ENCODE measurements at places on chromosomes 2 and 18.

GRCh38 chr18:31398191-31398590 is 21.6 kb downstream of the DSG4 start:
- no peak for DNase-seq

DNA sequence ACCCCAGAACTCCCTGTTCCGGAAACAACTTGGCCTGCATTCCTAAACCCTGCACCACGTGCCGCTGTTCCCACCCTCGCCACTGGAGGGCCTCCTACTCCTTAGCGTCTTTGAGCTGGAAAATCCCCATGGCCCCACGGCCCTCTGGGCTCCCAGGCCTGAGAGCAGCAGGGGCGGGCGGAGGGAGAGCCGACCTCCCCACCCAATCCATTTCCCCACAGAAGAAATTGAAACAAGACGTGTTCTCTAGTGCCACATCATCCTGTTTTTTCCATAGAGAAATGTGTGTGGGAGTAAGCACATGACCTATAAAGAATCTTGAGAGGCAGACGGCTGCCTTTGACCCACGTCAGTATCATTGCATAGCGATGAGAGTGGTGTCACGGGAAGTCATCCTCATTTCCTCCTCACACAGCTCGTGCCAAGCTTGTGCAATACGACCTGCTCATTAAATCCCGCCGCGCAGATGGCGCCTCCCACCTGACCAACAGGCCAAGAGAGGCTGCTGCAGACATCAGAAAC is 79.2 kb downstream of the LAMA1 start:
- DNase-seq = peak; percentile 89

DNA sequence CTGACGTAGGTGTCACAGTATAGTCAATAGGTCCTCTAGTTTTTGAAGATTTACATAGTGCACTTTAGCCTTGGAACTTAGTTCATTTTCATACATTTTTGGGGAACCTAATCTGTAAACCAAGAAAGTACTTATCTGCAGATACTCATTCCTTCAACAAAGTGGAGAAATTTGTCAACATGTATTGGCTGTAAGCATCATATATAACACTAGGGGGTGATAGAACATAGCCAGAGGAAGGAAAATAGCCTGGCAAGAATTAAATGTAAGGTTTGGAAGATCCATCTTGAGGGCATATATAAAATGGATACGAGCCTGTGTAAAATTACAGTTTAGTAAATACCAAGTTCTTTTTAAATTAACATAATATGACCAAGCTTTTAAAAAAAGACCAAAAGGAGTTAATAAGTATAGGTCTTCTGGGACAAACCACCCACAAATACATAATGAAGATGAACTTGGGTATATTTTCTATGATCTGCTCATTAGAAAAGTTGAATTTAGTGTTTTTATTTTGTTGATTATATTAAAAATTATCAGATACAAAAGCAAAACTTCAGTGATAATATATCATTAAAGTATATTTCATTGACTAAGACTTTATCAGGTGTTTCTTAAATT is 18.2 kb downstream of the RPL37A start:
- peak; percentile 60 for DNase-seq

DNA sequence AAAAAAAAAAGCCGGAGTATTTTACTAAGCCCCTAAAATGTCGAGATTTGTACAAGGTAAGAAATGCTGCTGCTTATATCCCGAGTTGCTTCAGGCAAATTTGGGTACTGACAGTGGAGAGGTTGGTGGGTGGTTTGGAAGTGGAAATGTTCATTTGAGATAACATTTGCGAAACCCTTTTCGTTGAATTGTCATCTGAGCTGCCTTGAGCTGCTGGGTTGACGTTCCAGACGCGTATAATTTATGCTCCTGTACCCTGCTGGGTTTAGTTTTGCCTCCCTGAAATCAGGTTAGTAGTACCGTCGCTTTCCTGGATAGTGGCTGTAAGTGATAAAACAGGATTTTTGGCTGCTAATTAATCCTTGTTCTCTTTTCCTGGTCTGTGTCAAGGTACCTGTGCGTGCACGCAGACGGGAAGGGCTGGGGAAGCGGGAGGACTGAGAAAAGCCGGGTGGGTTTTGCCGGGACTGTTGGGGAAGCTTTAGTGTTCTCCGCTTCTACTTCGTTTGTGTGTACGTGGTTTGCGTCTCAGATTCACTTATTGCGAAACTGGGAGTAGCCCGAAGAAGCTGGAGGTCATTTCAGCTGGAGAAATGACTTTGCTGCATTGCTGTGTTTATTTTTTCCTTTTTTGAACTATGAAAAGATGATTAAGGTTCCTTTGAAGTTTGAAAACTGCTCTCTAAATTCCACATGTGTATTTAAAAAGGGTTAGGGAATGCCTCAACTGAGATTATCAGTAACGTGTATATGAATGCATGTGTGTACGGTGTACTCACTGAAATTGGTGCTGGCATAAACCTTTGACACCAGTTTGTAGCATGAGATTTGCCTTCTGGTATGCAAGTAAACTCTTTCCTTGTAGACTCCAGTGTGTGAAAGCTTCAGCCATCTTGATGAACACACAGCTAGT is 709 bp downstream of the UGP2 start:
- DNase-seq = peak; percentile 45

GRCh38 chr2:240392084-240392947 is 43.1 kb upstream of the GPC1 start:
- DNase-seq = no peak

- peak; percentile 55 for DNase-seq
These were observed 55.2 kb downstream of the METTL4 start for GRCh38 chr18:2515908-2516625.

DNA sequence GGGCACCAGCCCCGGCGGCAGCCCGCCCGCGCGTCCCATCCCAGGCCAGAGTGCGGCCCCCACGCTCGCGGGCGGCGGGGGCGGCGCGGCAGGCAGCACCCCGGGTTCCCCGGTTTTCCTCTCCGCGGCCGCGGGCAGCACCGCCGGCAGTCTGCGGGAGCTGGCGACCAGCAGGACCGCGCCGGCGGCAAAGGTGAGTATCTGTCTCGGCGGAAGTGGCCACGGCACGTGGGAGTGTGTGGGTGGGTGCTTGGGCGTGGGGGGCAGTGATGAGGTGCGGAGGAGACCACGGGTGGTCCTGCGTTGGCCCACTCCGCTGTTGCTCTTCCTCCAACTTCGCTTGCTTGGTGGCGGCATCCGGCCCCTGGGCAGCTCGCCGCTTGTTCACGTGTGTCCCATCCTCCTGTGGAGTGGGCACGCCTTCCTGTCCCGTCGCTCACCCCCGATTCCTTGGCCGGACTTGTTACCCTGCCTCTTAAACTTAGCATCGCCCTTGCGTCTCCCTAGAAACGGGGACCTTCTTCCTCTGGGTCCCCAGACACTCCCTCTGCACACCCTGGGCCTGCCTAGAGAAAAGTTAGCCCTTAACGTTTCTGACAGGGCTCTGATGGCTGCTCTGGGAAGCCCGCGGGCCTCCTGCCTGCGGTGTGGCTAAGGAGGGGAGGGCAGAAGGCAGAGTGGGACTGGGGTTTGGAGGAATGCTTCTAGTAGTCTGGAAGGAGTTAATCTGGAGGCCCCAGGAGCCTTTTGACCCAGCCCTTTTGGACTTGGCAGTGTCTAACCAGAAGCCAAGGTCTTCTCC is 1.1 kb downstream of the SH3RF3 start:
- no peak for DNase-seq

- DNase-seq = no peak
These were observed 66.0 kb upstream of the ST3GAL5 start for GRCh38 chr2:85954590-85955458.

DNA sequence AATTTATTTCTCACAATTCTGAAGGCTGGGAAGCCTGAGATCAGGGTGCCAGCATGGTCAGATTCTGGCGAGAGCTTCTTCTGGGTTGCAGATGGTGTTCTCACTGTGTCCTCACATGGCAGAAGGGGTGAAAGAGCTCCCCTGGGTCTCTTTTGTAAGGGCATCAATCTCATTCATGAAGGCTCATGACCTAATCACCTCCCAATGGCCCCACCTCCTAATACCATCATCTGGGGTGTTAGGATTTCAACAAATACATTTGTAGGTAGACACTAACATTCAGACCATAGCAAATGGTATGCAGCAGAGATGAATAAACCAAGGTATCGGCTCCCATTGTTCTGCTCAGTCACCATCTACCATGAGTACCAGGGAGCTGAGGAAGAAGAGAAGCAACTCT is 32.7 kb downstream of the YPEL5 start:
- DNase-seq = no peak

DNA sequence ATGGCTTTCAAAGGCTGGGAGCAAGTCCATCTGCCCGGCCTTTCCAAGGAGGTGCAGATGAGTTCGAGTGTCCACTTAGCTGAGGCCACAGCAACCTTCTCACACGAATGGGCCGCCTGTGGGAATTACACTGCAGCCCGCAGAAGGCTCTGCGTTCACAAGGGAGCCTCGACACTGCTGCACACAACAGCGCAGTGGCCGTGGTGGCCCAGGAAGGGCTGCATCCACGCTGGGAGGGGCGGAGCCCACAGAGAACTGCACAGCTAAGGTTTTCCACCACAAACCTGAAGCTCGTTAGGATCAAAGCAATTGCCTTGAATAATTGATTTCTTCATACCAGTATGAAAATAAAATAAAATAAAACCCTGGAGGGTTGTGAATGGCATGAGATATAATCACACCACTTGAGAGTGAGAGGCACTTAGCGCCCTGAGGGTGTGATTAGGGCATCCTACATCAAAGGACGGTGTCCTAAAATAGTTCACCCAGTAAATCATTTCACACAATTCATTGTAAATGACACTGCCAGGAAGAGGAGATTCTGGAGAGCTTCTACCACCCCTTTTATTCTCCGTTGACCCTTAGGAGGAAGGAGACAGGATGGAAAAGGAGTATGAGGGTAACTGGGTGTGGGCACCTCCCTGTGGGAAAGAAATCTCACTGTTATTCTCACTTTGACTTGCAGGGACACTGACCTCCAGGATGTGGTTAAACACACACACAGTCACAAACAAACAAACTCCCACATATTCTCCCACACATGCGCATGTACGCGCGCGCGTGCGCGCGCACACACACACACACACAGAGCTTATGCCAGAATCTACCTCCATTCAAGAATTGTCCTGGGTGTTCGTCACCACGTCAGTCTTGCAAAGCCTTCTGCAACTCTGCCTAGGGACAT is 256.6 kb upstream of the ID2 start:
- DNase-seq = no peak

GRCh38 chr2:15426606-15427005 is 134.5 kb downstream of the NBAS start:
- no peak for DNase-seq

- DNase-seq = no peak
These were observed 12.4 kb downstream of the PFN4 start for GRCh38 chr2:24110660-24111303.

- DNase-seq = no peak
These were observed 42.4 kb upstream of the PDK1 start for GRCh38 chr2:172513524-172513900.

DNA sequence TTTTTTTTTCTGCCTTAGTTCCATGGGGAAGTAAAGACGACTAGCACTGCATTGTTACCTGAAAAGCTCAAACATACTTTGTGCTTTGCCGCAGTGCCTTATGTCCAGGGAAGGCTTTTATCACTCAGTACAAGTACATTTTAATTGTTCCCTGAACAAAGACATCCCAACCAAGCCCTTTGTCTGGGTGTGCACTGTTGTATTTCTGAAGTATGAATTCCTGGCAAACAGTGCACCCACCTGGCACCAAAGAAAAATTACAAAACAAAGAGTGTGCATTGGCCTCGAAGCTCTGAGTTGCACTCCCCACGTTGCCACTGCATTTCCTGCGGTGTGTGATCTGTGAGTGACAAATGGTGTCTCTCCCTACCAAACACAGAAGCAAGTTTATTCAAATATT is 858.5 kb upstream of the PIK3C3 start:
- no peak for DNase-seq

DNA sequence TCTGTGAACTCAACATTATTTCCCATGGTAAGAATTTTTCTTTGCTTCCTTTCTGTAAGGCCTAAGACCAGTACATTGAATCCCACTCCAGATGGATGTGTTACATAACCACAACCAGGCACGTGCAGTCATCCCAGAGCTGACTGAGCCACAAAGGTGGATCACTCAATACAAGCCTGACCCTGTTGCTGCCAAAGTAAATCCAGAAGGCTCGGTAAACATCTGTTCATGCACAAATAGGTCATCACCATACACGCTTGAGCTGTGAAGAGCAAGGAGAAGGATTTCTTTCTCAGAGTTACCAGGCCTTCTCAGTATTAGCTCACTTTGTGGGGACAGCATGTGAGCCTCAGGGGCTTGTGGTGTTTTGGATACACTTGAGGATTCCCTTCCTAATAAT is 791.4 kb upstream of the FANCL start:
- DNase-seq = no peak

DNA sequence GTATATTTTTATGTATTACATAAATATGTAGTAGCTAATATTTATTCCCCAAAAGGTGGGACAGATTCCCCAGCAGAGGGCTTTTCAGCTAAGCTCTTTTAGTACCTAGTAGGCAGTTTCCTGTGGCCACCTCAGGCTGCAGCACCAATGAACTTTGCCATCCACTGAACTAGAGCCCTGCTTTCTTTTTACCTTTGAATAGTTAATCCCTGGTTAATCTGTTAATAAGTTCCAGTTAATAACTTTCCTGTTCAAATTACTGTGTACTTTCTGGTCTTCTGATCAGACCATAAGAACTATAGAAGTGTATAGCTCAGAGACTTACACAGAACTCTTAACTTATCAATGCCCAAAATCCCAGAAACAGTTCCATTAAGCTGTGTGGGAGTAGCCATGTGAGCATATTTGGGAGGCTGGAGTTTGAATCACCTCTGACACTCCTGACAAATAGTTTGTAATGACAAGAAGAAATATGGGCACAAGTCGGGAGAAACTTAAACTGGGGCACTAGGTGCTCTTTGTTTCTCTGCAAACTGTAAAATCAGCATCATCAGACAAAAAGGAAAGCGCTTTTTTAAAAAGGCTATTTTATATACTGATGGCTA is 40.0 kb downstream of the ASXL2 start:
- DNase-seq = no peak

- peak; percentile 31 for DNase-seq
These were observed 95.6 kb upstream of the ASAP2 start for GRCh38 chr2:9110893-9111569.

Measured in ACHN (cell line).